ENCODE measurements at places on chromosomes 12 and 14.
A peak's percentile ranks its signal among the peaks of the same experiment; 100 is the strongest.

GRCh38 chr14:42353315-42353714 lies 746.6 kb downstream of the LRFN5 start:
- no peak for DNase-seq

DNA sequence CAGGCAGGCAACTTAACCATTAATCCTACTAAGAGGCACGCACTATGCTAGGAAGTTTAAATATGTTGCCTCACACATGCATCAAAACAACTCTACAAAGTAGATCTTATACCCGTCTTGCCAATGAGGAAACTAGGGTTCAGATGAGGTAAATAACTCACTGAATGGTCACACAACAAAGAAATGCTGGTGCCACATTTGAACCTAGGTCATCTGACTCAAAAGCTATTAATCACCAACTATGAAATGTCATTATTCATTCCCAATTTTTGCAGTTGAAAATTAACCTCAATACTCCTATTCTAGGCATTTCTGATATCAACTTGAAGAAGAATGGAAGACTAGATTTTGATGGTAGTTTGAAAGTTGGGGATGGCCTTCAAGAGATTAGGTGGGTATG lies 2.8 kb upstream of the PYROXD1 start:
- DNase-seq = no peak

DNA sequence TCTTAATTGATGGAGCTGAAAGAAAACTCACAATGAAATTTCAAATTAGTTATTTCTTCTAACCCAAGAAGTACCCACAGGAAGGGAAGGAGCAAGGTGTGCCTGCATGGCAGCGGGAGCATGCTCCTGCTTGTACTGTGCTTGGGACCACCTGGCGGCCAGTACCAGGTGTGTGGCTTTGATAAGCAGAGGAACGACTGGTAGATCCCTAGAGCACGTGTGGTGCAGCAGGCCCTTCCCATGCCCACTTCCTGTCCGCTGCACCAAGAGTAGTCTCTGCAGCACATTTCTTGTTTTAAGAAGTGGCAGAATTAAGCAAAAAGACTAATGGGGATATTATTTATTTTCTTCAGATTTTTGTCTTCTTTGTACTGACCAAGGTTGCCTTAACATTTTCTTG lies 122.3 kb upstream of the ATF1 start:
- DNase-seq = no peak

GRCh38 chr14:35292770-35293561 lies 784 bp downstream of the PSMA6 start:
- DNase-seq = no peak

- DNase-seq = no peak
Observed at GRCh38 chr14:104868811-104869572, 3.9 kb downstream of the CEP170B start.

DNA sequence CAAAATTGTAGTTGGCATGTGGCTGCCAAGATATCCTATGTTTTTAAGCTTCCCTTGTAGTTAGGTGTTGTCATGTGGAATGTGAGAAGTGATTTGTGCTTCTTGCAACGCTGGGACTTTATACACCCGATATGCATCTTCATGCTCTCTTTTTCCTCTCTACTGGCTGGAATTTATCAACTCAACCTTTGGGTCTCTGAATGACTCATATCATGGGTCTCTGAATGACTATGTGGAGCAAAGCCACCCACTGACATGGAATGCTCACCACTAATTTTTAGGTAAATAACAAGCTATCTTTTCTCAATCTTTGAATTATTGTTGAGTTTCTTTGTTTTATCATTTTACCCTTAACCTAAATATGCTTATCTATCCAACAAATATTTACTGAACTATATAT lies 144.6 kb downstream of the ATP23 start:
- DNase-seq = no peak

DNA sequence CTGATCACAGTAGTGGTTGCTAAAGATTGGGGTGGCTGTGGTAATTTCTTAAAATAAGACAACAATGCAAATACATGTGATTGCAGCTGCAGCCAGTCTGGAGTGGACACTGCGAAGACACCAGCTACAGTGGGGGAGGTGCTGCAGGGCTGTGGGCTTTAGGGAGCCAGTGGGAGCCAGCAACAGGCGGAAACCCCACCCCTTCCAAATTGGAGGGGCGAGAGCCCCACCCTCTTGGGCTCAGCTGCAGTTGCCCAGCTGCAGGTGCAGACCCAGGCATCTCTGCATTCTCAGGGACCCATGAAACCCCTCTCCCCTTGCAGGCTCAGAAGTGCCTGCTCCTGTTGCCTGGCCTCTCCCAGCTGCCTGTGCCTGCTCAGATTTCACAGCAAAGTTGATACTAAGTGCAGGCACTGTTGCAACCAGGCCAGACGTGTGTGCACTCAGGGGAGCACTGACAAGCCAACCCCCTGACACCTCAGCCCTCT lies 104.8 kb downstream of the MYF5 start:
- DNase-seq = no peak

- DNase-seq = no peak
Observed at GRCh38 chr12:67390273-67390672, 121.1 kb downstream of the CAND1 start.

- DNase-seq = no peak
Observed at GRCh38 chr12:31627456-31628054, 31.9 kb upstream of the ETFBKMT start.

DNA sequence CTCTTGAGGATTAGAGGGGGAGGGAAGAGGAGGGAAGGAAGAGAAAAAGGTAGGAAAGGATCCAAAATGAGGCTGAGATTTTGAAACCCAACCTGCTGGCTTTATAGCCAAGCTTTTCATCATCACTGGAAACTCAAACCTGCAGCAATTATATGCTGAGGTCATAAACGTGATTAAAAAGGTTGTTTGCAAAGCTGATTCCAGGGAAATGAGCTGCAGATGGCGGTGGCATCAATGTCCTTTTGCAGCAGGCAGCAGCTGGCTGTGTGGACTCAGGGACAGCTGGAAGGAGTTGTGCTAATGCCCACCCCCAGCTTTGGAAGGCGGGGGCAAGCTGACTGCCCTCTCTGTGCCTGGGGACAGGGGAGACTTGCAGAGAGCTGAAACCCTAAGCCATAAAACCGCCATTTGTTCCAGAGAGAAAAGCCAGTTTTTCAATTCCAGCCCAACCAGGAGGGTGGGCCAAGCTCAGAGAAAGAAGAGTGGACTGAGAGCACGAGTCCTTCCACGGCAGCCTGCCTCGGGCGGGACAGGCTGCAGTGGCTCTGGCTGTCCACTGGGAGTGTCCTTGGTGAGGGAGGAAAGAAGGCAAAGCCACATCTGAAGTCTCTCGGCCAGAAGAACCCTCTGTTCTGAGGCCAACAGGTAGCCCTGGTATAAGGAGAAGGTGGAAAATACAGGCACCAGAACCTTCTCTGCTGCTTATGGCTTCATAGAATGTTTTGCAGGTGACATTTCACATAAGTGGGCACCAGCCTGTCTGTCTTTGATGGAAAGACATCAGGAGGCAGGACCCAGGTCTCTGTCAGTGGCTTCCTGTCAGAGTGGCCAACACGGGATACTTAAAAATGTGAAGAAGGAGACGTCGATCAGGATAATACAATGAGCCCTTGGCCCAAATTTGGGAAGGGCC lies 90.7 kb downstream of the SINHCAF start:
- DNase-seq = peak; percentile 86

DNA sequence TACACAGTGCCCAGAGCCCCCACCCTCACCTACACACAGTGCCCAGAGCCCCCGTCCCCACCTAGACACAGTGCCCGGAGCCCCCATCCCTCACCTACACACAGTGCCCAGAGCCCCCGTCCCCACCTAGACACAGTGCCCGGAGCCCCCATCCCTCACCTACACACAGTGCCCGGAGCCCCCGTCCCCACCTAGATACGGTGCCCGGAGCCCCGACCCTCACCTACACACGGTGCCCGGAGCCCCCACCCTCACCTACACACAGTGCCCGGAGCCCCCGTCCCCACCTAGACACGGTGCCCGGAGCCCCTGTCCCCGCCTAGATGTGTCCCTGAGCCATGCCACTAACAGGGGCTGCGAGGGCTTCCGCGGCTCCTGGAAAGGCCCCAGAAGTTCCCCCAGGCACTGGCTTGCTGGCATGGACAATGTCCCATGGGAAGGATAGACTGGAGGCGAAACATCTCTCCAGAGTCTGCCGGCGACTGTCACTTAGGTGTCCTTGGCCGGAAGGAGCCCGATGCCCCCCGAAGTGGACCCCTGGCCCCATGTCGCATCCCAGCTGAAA lies 146.0 kb downstream of the PIWIL1 start:
- DNase-seq = no peak

Data from DMS153 (cell line).